ENCODE measurements at places on chromosomes 7 and 10. TPM values are rescaled to one million over a fixed set of nuclear protein-coding genes. Genes with fewer than 3 reads are reported as not detected.

TRDMT1 gene
- total RNA-seq = 9.8 TPM

- no peaks in the 10 kb centered on the region for H3K27me3 ChIP-seq
- no peak overlapping the region for H3K4me3 ChIP-seq
- no peaks in the 10 kb centered on the region for H3K36me3 ChIP-seq
Observed at GRCh38 chr10:97590748-97591495, 1.4 kb downstream of the C10orf62 start.

GRCh38 chr7:81488210-81488609 lies 281.6 kb downstream of the HGF start:
- H3K4me3 ChIP-seq = no peak overlapping the region
- DNase-seq = no peak

SLC13A4 gene
- total RNA-seq = not detected

- no peak overlapping the region for H3K27ac ChIP-seq
- H3K4me3 ChIP-seq = no peak overlapping the region
- H3K36me3 ChIP-seq = peaks cover 22% of the 10 kb centered on the region
- peaks cover 13% of the 10 kb centered on the region for H3K4me1 ChIP-seq
Observed at GRCh38 chr10:69104994-69105790, 17.3 kb downstream of the SRGN start.

DNA sequence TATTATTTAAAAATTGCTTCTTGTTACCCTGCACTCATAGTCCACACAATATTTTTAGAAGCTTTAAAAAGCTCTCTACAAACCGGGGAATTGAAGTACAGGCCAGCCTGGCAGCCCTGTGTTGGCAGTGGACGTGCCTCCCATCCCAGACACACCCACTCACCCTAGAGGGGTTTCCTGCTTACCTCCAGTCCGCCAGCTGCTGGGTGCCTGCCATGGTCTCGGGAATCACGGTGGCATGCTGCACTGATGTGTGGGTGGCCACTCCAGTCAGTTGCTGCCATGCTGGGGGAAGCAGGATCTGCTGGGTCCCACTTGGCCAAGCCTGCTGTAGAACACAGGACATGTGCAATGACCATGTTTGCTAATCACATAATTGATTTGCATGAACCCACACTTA lies 80.4 kb downstream of the CLEC2L start:
- no peaks in the 10 kb centered on the region for H3K4me1 ChIP-seq
- no peak for DNase-seq
- no peak overlapping the region for H3K27ac ChIP-seq
- no peak overlapping the region for H3K4me3 ChIP-seq
- no peaks in the 10 kb centered on the region for H3K27me3 ChIP-seq

DNA sequence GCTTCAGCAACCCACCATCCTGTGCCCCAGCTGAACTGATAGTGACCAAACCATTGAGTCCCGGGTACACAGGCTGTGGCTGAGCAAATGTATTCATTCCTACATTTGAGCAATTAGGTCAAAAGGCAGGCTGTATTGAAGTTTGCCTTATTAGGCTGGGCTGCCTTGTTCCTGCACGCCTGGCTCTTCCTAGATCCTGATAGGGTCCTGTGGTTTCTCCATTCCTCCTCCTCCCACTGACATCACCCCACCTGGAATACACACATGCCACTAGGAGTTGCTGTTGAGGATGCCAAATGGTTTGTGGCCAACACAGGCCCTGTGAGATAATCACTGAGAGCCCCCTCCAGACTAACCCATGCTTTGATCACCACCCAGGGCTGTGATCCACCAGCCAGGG lies 66.4 kb upstream of the FGFR2 start:
- no peaks in the 10 kb centered on the region for H3K36me3 ChIP-seq
- H3K27ac ChIP-seq = no peak overlapping the region
- H3K4me1 ChIP-seq = no peaks in the 10 kb centered on the region
- no peak overlapping the region for H3K4me3 ChIP-seq

PLAC9 gene
- not detected for total RNA-seq

DNA sequence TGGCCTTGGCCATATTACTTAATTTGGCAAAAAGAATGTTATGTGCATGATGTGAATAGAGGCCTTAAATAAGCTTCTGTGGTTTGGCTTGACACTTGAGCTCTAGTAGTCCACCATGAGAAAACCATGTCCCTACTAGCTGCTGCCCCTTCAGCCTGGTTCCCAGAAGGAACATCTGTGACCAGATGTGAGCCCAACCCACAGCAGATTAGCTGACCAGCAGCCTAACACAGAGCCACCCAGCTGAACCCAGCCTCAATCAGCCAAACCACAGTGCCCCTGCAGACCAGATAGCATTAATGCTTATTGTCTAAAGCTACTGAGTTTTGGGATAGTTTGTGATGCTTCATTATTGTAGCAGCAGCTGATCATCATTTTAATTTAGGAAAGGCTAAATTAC lies 16.6 kb downstream of the JAZF1 start:
- no peak overlapping the region for H3K4me3 ChIP-seq
- H3K27me3 ChIP-seq = no peaks in the 10 kb centered on the region
- no peaks in the 10 kb centered on the region for H3K36me3 ChIP-seq
- DNase-seq = no peak
- no peaks in the 10 kb centered on the region for H3K4me1 ChIP-seq
- no peak overlapping the region for H3K27ac ChIP-seq

DNA sequence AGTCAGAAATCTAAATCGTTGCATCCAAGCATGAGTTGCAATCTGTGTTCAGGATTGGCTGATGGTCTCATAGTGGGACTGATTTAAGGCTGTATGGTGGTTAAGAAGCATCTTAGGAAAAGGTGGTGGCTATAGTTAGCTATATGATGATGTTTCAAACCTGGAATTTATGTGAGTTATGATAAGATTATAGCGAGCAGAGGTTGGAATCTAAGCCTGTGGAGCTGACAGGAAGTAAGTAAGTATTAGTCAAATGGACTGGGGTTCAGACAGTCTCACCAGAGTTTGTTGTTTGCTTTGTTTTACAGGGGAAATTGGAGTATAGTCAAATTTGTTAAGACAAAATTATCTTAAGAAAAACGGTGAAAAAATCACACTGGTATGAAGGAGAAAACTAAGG lies 56.7 kb downstream of the ANKRD7 start:
- peaks cover 5% of the 10 kb centered on the region for H3K27me3 ChIP-seq
- H3K4me1 ChIP-seq = no peaks in the 10 kb centered on the region
- DNase-seq = no peak
- H3K27ac ChIP-seq = no peak overlapping the region
- no peaks in the 10 kb centered on the region for H3K36me3 ChIP-seq
- no peak overlapping the region for H3K4me3 ChIP-seq

GIMAP5 gene
- total RNA-seq = 63.9 TPM

Measured in CD8-positive, alpha-beta memory T cell (primary cell).